Transverse colon (tissue), 4 donors: ENCODE measurements at places on chromosomes 3 and 15. TPM values are rescaled to one million over a fixed set of nuclear protein-coding genes. Genes with fewer than 3 reads are reported as not detected.

IL12A gene
- total RNA-seq: not detected

DNA sequence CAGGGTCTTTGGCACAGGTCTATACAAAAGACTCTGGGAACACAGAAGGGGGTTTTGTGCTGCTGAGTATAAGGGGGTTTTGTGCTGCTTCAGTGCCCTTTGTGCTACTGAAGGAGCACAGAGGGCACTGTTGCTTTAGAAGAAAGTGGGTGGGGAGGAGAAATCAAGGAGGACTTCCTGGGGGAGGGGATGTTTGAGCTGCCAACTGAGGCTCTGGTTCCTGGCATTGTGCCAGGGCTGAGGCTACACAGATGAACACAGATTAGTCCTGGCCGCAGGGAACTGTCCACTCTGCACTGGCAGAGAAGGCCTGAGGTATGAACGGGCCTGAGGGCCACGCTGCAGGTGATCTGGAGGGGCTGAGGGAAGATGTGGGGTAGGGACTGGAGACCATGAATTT is 32.2 kb upstream of the SEC13 start:
- DNase-seq: no peak

- DNase-seq: no peak
Measured at GRCh38 chr15:50044904-50045303, 74.1 kb downstream of the ATP8B4 start.

GRCh38 chr3:49805367-49805782 is 2.3 kb downstream of the INKA1 start:
- DNase-seq: peak; percentile 50
